Cerebellar nuclear complex (tissue), 1 donor: ENCODE measurements at places on chromosomes 6 and 20.

GRCh38 chr20:57289391-57290177, 23.1 kb upstream of the BMP7 start:
- DNase-seq, result no peak

DNA sequence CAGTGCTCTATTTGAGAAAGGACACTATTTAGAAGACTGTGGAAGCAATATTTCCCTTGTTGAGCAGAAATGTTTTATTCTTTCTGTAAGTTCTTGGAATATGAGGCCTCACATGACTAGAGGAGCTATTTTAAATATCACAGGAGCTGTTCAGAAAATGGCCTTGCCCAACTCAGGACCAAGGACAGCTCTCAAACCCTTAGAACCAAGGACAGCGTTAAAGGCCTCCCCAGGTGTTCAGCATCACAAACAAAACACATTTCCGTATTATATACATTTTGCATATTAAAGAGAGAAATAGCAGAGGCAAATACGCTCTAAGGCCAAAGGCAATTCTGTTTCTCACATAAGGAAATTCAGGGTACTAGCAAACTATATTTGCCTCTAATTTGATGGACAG, 631.4 kb downstream of the CDH26 start:
- DNase-seq, result no peak

- DNase-seq, result no peak
Observed at GRCh38 chr6:8065519-8065911, 1.3 kb upstream of the BLOC1S5 start.

DNA sequence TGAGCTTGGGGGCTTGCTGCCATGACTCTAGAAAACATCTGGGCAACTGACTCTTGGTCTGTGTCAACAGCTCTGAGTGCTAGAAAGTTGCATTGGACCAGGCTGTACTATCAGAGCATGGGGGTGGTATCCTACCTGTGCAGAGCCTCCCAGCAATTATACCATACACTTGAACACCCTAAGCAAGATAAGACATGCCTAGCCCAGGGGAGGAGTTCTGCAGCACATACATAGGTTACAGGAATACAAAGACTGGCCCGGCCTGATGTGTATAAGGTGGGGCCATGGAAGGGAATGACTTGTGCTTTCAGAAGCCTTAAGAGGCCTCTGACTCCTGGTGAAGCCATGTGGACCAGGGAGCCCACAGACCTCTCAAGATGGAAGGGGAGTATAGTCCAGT, 11.4 kb upstream of the MOCS1 start:
- no peak for DNase-seq

GRCh38 chr6:106727480-106728149, 98.2 kb downstream of the QRSL1 start:
- DNase-seq, result no peak

GRCh38 chr6:31660381-31661261, at the start of gene C6orf47:
Gene C6orf47 (minus strand): TSS chr6:31660778. CDS start chr6:31659947, 831 bp downstream.
- DNase-seq, result no peak

GRCh38 chr6:5130135-5130866, 45.2 kb downstream of the PPP1R3G start:
- no peak for DNase-seq

DNA sequence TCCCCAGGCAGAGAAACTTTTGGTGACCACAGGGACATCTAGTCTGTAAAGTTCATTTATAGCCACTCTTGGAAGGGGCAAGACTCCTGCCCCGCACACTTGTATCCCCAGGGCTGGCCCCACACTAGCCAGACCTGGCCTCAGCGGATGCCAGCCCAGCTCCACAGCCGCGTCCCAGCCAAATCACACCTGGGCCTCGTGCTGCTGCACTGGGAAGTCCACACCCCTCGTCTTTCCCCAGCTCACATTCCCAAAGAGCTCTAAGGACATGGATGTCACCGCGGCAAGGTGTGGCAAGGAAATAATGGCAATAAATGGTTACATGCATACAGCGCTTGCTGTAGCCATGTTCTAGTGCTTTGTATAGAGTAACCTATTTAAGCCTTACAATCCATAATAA, 8.6 kb downstream of the IP6K3 start:
- no peak for DNase-seq
